Mesenteric fat pad (tissue), 1 donor: ENCODE measurements at places on chromosomes 1 and 21. TPM values are rescaled to one million over a fixed set of nuclear protein-coding genes. Genes with fewer than 3 reads are reported as not detected.
A peak's percentile ranks its signal among the peaks of the same experiment; 100 is the strongest.

GRCh38 chr1:81693316-81693715 lies 107.4 kb upstream of the ADGRL2 start:
- no peak for DNase-seq

- no peak for DNase-seq
Observed at GRCh38 chr1:1337793-1338147, 6.7 kb downstream of the TAS1R3 start.

The PLPP3 gene
- 112 TPM for total RNA-seq

The VWA5B1 gene
- total RNA-seq = not detected

DNA sequence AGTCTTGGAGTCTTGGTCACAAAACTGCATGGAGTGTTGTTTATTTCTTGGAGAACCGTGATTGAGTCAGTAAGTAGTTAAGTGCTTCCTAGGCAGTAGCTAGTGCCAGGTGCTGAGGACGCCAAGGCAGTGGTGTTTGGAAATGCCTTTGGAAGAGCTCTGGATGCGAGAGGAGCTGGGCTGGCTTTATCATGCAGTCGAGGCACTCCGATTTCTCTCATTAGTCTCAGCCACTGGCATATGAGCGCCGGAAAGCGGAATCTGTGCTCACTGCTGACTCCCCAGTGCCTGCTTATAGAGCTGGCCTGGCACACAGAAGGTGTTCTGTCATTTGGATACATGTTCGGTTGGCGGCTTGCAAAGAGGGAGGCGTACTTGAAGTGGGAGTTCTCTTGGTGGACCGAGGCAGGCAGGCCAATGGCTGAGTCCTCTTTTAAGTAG lies 3.6 kb downstream of the TENT5C start:
- DNase-seq = peak; percentile 87

- no peak for DNase-seq
Observed at GRCh38 chr1:12413664-12414410, 184.0 kb downstream of the VPS13D start.

DNA sequence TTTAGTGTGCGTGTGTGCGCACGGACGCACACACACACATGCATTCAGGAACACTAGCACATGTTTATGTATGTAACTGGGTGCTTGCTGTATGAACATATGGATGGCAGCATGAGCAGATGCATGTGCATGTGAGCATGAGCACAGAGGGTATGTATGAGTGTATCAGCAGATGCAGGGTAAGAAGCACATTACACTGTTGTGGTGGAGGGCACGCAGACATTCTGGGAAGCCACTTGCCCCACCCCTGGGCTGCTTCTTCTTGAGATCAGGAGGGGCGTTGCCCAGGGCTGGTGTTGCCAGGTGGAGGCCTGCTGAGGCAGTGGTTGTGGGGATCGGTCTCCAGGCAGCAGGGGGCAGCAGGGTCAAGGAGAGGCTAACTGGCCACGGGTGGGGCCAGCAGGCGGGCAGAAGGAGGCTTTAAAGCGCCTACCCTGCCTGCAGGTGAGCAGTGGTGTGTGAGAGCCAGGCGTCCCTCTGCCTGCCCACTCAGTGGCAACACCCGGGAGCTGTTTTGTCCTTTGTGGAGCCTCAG lies 3.9 kb upstream of the P3R3URF start:
- DNase-seq = no peak

The KIFAP3 gene
- total RNA-seq = 17.5 TPM

- no peak for DNase-seq
Observed at GRCh38 chr1:231162297-231162969, 575 bp downstream of the TRIM67 start.

DNA sequence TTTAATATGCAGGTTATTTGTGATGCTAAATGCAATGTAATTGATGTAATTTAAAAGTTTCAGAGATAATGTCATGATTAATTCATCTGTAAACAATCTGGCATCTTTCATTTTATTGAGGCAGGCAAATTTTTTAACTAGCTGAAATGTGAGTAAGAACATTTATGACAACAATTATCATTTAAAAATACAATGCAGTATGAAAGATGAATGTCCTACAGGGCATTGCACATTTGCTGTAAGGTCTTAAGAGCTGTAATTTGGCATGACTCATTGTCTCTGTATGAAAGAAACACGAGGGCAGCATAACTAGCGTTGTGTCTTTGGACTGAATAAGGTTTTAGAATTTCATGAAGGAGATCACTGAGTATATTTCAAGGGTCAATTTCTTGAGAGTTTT lies 642.8 kb downstream of the PLA2G4A start:
- no peak for DNase-seq

The HSD3B2 gene
- total RNA-seq = not detected

DNA sequence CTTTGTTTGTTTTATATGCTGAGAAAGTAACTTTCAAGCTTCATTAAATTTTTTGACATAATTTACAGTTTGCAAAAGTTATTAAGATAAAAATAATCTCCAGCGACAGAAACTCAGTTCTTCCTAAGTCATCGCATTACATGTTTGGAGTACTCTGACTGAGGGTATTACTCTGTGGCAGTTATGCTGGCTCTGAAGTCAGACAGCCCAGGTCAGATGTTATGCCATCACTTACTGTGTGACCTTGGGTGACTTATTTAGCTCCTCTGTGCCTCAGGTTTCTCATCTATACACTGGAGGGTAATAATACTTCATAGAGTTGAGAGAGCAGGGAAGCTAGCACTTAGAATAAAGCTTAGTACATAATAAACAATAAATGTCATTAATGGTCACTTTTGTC lies 26.4 kb downstream of the PRKAA2 start:
- DNase-seq = no peak

The ZNF670 gene
- total RNA-seq = 2.8 TPM

DNA sequence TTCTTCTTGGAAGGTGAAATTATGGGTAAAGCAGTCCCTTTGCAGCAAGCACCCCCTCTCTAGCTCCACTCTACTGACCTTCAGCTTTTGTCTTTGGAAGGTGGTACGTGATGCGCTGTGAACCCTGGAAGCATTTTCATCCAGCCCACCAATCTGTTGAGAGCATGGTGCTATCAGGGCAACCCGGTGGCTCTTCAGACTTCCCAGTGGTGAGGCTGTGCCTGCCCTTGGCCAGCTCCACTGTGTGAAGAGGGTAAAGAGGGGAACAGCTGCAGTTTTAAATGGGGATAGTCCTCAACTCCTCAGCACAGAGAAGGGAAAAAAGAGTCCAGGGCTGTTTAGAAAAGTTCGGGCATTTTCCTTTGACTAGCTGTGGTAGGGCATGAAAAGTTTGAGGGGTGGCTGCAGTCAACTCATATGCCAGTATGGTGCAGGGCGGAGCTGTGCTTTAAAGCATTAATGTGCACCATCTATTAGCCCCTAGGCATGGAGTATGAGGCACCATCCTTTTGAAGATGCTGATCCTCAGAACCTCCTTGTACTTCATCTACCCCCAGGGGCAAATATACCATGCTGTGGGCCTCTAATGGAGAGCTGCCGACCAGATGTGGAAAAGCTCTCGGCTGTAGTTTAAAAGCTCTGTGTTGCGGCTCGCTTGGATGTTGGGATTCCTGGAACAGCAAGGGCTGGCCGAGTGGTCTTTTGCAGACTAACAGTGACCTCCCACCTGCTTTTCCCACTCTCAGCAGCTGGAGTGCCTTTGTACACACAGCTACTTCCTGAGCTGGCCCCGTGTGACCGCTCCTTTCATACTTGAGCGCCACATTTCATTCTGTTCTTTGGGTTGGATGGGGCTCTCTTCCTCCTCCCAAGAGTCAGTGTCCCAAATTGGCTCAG lies 123.0 kb downstream of the PEX14 start:
- no peak for DNase-seq

DNA sequence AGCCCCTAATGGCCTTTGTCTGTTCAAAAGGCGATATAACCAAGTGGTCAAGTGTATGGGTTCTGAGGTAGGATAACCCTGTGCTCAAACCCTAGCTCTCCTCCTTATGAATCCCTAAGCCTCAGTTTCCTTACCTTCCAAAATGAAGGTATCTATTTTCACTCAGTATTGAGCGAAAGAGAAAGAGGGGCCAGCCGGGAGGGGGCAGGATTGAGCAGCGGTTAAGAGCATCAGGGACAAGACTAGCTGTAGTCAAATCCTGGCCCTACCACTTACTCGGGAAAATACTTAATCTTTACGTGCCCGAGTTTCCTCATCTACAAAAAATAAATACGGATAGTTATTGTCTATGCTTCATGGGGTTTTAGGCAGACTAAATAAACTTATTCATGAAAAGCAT lies 25.7 kb downstream of the LY9 start:
- DNase-seq = no peak

The DNM3 gene
- 5.1 TPM for total RNA-seq

DNA sequence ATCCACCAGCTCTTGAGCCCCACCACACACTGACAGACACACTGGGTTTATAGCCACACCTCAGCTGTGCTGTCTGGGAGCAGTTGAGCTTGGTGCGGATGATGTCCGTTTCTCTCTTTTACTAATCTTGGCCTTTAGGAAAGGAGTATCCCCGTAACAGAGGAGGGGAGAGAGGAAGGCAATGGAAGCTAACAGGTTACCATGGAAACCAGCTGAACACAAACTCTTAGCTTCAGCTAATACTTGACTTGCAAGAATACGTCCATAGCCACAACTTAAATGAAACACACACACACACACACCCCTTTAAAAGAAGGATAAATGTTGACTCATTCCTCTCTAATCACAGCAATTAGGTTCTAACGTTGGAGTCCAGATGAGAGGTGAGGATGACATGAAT lies 28.0 kb upstream of the LRRN2 start:
- DNase-seq = no peak

The CYP2J2 gene
- not detected for total RNA-seq

GRCh38 chr1:207317561-207317960 lies 3.9 kb upstream of the CD55 start:
- DNase-seq = no peak

- no peak for DNase-seq
Observed at GRCh38 chr1:236724049-236724448, 37.8 kb downstream of the ACTN2 start.

- no peak for DNase-seq
Observed at GRCh38 chr1:148315071-148315811, 163.2 kb upstream of the NBPF11 start.

GRCh38 chr1:145977486-145978470 lies 13.3 kb downstream of the POLR3GL start:
- DNase-seq = no peak

- DNase-seq = no peak
Observed at GRCh38 chr1:63936276-63936675, 162.5 kb downstream of the ROR1 start.

- DNase-seq = no peak
Observed at GRCh38 chr1:224045556-224045955, 68.4 kb upstream of the FBXO28 start.
